ENCODE measurements at places on chromosomes 16 and 17. TPM values are rescaled to one million over a fixed set of nuclear protein-coding genes. Genes with fewer than 3 reads are reported as not detected.
A peak's percentile ranks its signal among the peaks of the same experiment; 100 is the strongest.

DNA sequence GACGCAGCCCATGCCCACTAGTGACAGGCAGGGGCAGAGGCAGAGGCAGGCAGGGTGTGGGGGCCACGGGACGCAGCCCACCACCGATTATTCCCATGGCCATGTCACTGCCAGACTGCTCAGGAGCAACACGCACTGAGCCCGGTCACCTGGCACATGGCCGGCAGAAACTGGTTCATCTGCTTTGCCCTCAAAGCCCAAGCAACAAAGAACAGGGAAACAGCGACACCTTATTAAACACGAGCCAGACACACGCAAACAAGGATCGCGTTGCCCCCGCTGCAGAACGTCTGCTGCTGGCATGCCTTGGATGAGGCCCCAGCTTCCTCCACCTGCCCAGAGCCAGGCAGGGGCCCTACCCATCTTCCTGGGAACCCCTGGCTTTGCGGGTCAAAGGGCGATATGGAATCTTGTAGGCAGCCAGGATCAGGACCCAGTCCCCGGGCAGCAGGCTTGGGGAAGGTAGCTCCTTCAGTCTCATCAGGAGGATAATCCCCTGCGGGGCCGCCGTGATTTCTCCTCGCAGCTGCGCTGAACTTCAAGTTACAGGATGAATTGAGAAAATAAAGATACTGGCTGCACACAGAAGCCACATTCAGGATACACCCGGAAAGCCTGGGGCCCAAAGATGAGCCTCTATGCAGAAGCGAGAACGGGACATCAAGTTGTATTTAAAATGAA lies 4.8 kb downstream of the TBC1D16 start:
- no peak for DNase-seq

- DNase-seq: no peak
Measured at GRCh38 chr17:11241611-11242226, 706 bp downstream of the SHISA6 start.

- DNase-seq: no peak
Measured at GRCh38 chr17:80924807-80925610, 66.6 kb upstream of the CHMP6 start.

DNA sequence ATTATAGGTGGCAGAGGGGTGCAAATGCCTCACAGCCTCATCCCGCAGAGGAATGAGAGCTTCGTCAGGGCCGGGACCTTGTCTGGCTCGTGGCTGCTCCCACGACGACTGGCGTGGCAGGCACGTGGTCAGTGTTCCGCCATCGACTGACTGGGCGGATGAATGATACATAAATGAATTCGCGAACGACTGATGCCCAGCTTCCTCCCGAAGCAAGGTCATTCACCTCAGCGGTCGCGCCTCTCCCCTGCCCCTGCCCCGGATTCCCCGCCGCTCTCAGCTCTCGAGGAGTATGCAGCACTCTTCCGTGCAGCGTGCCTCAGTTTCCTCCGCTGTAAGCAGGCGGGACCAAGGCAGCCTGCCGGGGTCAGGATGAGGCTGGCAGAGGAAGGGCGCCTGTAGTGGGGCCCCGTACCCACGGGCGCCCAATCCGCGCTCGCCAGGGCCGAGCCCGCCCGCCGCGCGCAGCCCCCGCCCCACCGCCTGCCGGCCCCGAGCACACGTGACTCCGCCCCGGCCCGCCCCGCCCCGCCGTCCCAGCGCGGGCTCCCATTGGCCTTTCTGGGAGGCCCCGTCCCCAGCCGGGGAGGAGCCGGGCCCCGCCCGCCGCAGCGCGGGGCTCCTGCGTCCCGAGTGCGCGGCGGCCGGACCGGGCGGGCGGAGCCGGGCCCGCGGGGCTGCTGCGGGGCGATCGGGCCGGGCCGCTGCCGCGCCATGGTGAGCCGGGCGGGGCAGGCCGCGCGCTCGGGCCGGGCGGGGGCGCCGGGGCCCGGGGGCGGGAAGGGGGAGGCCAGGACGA lies at the start of gene SNN:
Gene SNN, plus strand, starts transcription at position 632 of the 799 bp plus-strand sequence. CDS start 7,605 bp downstream, outside the sequence.
- DNase-seq: peak; percentile 80

Gene ENPP7
- not detected for total RNA-seq

Gene SLFN11
- total RNA-seq: 28.3 TPM

All from lung microvascular endothelial cell (primary cell).